ENCODE measurements at places on chromosomes 7 and 10.

DNA sequence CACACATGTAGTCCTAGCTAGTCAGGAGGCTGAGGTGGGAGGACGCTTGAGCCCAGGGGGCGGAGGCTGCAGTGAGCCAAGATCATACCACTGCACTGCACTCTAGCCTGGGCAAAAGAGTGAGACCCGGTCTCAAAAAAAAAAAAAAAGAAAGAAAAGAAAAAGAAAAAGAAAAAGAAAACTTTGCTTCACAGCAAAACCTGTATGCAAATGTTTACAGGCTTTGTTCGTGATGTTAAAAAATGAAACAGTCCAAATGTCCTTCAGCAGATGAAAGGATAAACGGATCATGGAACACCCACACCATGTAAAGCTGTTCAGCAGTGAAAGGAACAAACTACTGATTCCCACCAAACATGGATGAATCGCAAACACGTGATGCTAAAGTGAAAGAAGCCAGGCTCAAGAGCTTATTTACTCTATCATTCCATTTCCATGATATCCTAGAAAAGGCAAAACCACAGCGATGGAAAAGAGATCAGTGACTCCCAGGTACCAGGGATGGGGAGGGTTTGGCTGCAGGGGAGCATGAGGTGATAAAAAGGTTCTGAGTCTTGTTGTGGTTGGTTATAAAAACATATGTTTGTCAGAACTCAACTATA lies 15.1 kb downstream of the LRRC20 start:
- DNase-seq = no peak

DNA sequence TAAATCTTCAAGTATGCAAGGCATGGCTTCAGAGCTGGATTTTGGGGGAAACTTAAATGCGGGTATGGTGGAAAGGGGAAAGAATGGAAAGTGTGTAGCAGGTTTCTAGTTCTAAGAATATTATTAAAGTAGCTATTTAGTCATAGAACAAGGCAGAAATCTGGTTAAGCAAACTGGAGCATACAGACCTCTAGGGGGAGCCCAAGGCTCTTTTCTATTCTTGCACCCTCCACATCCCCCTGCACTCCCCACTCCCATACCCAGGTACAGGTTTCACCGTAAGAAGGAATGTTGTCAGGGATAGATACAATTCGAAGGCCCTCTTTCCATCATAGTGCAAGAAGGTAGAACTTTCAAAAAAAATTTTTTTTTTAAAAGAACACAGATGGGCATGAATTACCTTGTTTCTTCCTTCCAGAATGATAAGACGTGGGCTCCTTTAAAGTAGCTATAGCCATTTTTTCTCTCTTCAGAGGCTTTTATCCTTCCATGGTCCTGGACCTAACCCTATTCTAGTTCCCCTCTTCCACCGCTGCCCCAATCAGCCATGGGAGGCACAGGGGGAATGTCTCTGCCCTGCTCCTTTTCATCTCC lies 41.5 kb upstream of the SMIM30 start:
- DNase-seq = no peak

DNA sequence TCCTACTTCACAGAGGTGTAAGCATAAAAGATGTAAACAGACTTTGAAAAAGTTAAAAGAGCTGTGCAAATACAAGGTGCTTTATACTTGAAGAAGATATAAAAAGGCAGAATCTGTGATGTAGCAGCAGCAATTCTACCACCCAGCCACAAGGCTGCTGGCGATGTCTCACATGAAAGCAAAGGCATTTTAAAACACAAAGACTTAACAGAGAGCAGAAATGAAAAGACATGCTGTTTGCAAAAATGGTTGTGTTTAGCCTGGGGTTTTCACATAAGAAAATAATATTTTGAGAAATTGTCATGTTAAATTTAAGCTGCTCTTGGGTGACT lies 85.5 kb upstream of the ZNF800 start:
- no peak for DNase-seq

- DNase-seq = no peak
Measured at GRCh38 chr7:141697211-141697871, 4.6 kb downstream of the DENND11 start.

- no peak for DNase-seq
Measured at GRCh38 chr7:20301311-20301939, 29.3 kb upstream of the ITGB8 start.

- peak; percentile 59 for DNase-seq
Measured at GRCh38 chr7:30238721-30239441, 45.5 kb upstream of the ZNRF2 start.

GRCh38 chr10:36489181-36489580 lies 636.2 kb upstream of the ANKRD30A start:
- no peak for DNase-seq

DNA sequence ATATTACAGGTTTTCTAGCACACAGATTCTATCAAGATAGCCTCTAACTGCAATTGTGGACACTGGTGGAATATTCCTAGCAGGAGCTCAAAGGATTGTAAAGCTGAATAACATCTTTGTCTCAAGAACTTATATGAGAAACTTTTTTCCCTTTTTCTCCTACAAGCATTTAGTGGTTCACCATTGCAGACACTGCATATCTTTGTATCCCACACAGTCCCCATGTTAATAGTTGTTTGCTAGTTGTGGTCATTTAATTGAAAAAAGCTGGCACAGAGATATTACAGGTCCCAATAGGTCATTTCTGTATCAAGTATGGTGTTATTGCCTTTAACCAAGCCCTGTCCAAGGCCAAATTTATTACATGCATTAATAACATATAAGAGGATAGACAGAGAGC lies 226.2 kb upstream of the TCF7L2 start:
- DNase-seq = no peak

- no peak for DNase-seq
Measured at GRCh38 chr7:17564678-17565212, 266.3 kb downstream of the AHR start.

DNA sequence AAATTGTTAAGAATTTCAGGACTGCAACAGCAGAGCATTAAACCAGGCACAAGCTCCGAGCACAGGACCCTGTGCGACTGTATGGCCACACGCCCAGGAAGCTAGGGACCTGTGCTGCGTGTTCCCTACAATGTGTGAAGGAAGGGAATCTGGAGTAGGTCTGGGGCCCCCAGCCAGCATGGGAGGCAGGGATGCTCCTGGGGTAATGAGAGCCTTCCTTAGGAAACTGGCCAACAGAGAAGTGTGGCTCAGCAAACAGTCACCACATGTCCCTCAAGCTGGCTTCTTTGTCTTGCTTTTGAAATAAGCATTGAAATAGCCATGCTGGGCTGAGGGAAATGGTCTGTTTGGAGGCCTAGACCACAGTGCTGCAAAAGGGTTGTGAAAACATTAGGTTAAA lies 8.2 kb downstream of the BLNK start:
- DNase-seq = no peak

Measured in activated CD8-positive, alpha-beta memory T cell treated with anti-CD3 and anti-CD28 coated beads, Interleukin-2, amount 50 U/mL, for 48 hours (primary cell).